Mesenteric fat pad (tissue), 1 donor: ENCODE measurements at places on chromosomes 2 and 18. TPM values are rescaled to one million over a fixed set of nuclear protein-coding genes. Genes with fewer than 3 reads are reported as not detected.

- no peak for DNase-seq
Observed at GRCh38 chr2:31831585-31831984, 179.2 kb downstream of the MEMO1 start.

The MALL gene
- total RNA-seq = 20.8 TPM

The HJURP gene
- 0.55 TPM for total RNA-seq

The SPP2 gene
- not detected for total RNA-seq

DNA sequence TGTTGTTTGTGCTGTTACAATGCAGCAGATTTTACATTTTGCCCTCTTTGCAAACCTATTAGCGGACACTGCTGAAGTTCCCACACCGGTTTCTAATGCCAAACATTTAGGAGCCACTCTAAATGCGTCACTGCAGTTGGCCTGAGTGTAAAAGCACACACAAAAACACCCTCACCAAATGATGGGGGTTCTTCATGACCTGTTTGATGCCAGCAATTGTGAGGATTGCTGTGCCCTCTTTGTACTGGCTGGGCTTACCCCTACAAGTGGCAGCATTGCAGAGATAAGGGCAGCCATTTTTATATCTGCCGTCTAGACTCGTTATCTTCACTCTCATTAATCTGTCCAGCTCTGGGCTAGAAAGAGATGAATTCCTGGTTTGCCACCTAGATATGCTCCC is 85.3 kb downstream of the NRP2 start:
- DNase-seq = no peak

DNA sequence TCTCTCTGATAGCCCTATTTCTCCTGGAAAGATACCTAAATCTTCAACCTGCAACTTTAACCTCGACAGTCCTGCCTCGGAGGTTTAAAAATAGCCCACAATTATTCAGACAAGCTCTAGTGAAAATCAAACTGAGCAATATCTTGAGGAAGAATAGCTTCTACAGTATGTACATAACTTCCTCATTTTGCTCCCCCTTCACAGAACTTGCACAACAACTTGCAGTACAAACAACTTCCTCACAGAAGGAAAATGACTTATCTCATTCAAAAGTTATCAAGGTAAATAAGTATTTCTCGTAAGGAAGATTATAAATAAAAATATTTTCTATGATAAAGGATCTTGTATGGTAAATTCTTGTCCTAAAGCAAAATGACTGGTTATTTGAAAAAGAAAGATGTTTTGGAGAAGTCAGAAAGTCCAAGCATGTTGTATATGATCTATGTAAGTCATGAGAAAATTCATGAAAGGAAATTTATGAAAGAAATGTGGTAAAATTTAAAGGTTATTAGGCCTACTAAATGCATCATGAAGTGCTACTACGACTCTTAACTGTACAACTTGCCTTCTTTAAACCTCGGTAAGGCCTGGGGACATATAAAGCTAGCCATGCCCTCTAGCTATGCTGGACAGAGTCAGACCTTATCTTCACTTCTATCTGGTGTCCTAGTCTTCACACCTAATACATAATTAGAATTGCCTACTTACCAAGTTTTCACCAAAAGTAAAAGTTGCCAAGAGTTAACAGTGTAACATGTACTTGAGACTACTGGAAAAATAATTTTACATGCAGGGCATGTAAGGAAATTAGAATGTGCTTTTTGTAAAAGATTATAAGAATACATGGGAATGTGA is 394.5 kb downstream of the DLGAP1 start:
- DNase-seq = no peak

DNA sequence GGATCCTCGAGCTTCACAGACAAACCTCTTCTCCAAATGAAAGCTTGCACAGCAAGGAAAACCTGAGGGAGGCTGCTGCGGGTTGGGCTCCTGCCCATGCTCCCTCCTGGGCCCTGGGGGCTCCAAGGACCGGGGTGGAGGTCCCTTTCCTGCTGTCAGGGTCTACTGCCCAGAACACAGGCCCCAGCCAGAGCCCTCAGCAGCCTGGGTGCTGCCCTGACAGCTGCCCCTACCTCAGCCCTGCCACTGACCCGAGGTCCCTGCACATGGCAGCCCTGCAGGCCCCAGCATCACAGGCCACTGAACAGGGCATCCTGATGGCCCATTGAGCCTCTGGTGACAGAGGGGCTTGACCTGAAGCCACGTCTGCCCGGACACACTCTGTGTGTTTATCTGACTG is 41.0 kb downstream of the CROCC2 start:
- peak; percentile 73 for DNase-seq

The PSMA8 gene
- total RNA-seq = not detected

DNA sequence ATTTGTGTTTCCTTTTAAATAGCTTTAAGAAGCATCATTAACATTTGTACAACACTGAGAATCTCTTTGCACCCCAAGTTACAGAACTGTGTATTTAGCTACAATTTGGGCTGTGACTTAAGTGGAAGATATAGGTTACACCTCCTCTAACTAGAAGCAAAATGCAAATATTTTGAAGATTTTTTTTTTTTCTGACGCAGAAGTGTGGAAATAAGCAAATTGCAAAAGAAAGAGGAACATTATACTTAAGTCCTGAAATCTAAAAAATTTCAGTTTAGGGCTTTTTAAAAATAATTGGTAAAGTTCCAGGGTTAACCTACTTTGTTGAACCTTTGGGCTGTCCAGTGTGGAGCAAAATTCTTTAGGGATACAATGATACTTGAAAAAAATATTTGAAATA is 41.4 kb upstream of the RBMS1 start:
- no peak for DNase-seq

DNA sequence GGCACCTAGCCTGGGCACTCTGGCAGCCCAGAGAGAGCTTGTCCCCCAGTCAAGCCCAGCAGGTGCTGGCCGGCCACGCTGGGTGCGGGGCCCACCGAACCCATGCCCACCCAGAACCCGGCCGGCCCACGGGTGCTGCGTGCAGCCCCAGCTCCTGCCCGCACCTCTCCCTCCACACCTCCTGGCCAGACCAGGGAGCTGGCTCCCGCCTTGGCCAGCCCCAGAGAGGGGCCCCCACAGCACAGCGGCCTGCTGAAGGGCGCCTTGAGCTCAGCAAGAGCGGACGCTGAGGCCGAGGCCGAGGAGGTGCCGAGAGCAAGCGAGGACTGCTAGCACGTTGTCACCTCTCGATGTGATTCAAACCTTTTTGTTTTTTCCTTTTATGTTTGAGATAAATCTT is 407.0 kb upstream of the KCNJ3 start:
- no peak for DNase-seq

- no peak for DNase-seq
Observed at GRCh38 chr18:37176621-37176934, 347.7 kb downstream of the KIAA1328 start.

- DNase-seq = no peak
Observed at GRCh38 chr18:68954738-68955137, 156.9 kb downstream of the CCDC102B start.

DNA sequence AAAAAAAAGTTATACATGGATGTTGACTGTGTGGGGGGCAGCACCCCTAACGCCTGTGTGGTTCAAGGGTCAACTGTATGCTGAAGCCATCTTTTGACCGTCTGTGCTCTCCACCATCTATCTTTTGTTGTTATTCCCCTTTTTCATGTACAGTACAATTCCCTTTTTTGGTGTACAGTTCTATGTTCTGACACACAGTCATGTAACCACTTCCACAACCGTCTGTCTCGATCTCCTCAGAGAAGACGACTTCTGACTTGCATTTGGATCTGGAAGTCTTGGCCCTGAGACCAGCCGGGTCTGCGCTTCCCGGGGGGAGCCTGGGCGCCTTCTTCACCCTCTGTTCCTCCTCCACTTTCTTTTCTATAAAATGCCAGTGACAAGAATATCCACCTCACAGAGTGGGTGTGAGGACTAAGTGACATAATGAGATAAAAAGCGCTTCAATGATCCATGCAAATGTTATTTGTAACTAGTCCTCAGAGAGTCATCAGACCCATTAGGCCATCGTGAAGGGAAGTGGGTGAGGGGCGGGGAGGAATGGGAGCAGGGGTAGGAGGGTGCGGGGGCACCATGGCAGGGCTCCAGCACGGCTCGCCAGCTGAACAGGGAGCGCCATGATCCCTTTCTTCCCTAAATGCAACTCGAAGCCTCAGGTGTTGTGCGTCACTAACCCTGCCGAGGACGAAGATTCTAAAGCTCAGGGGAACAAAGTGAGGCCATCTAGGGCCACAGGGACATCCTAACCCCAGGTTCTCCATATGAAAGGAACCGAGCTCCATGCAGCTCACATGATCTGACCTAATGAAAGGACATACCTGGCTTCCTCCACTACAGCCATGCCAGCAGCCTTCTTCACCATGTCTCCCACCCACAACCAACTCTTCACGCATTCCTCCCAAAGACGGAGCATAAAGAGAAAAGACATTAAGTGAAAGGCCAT is 16.6 kb downstream of the ADCY3 start:
- DNase-seq = no peak

The RPS27A gene
- 706 TPM for total RNA-seq

- DNase-seq = no peak
Observed at GRCh38 chr2:108449410-108450130, 564 bp downstream of the GCC2 start.

DNA sequence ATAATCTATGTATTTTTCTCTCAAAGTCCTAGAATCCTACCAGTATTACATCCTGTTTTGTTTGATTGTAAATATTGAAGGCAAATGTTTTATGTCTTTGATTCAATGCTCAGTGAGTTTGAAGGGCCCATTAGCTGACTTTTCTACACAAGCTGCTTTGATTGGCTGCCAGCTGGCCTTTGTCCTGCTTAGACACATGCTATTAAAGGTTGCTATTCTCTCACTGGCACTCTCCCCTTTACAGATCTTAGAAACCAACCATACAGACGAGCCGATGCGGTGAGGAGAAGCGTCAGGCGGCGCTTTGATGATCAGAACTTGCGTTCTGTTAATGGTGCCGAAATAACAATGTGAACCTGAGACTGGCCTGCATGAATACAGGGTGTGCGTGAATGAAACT is 69.7 kb downstream of the PRPF40A start:
- no peak for DNase-seq

GRCh38 chr2:189439342-189439741 is 1.9 kb upstream of the WDR75 start:
- DNase-seq = no peak

DNA sequence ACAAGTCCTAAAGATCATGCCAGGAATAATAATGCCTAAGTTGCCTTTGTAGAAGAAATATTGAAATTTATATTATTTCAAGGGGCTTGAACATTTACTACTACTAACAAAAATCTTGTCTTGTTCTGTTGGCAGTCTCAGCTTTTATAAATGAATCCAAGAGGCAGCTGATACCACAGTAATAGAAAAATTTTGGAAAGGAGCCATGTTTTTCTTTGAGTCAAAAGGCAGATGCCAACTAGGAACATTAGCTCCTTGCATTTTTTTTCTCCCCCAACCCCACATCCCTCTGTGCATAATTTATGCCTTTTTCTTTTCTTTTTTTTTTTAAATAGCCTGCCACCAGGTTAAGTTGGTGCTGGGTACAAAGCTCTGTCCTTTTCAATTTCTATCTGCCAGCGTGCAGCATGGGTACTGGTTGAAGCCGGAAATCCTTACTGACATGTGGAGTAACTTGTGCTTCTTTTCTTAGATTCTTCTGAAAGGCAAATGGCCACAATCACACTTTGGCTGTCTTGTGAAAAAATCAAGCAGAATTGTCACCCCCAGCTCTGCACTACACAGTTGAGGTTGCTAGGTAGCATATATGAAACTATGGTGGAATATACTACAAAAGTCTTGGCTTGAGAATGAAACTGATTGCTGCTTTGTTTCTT is 98.8 kb downstream of the RHBDD1 start:
- DNase-seq = no peak

DNA sequence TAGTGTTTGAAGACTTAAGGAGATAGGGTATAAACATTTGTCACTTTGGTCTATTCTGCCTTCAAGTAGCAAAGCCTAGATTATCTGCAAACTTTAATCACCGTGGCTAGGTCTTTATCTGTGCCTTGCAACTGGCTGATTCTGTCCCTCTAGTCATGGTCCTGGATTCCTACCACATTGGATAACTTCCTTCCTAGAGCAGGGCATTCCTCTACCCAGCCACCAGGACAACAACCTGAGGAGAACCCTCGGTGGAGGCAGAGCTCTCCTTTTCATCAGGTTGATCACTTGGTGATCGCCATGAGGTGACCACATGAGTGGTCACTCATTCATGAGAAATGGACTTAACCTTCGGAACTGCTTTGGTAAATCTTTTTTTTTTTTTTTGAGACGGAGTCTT is 25.3 kb upstream of the PTPRM start:
- no peak for DNase-seq

DNA sequence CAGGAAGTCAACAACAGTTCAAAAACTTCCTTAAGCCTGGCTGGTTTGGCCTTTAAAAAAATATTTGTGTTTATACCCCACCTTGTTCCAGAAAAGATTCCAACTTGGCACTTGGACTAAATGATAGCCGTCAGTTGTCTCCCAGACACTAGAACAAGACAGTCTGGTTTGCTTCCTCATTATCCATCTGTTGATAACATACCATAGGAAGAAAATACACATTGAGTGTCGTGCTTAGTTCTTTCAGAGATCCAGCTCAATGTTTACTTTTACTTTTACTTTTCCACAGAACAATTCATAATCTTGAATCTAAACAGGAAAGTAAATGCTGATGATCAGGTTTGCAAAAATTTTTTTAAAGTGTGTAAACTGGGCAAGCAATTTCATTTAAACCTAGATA is 2.4 kb upstream of the VPS54 start:
- no peak for DNase-seq

GRCh38 chr2:178761759-178762371 is 45.4 kb downstream of the TTN start:
- no peak for DNase-seq

DNA sequence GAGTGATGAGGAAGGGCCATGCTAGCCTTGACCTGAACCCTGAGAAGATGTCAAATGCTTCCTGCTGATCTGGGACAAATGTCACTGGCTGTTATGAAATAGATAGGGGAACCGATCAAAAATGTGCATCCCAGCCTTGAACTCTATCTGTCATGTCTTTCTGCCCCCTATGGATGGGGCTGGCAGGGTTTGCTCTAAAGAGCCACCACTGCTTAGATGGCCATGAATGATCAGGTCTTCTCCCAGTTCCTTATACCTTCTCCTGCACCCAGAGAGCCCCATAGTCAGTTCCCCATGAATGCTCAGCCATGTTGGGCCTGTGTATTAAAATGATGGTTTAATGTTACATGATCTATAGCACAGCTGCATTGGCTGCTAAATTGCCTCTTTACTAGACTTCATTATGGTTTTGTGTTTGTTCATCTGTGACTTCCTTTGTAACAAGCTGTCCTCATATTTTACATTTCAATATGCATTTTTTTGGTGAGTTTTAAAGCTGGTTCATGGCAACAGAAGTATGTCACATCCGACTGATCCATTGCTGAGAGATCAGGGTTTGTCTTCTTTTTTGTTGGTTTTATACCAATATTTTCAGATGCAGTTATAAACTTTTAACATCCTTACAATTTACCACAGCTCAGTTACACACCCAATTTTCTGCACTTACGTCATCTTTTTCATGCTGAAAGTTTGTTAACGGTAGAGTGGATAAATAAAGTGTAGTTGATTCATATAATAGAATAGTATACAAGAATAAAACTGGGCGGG is 56.3 kb upstream of the SMAD2 start:
- DNase-seq = no peak

The MFF gene
- total RNA-seq = 59.4 TPM

GRCh38 chr2:60961457-60961856 is 56.1 kb upstream of the PEX13 start:
- no peak for DNase-seq

The EFR3B gene
- 2.0 TPM for total RNA-seq

The ING5 gene
- 29.1 TPM for total RNA-seq

The TEKT4 gene
- 0.22 TPM for total RNA-seq

The STAT4 gene
- total RNA-seq = 4.1 TPM

The HRH4 gene
- total RNA-seq = 0.39 TPM
